HuH-7 (cell line): ENCODE measurements at places on chromosomes 16 and 17.

DNA sequence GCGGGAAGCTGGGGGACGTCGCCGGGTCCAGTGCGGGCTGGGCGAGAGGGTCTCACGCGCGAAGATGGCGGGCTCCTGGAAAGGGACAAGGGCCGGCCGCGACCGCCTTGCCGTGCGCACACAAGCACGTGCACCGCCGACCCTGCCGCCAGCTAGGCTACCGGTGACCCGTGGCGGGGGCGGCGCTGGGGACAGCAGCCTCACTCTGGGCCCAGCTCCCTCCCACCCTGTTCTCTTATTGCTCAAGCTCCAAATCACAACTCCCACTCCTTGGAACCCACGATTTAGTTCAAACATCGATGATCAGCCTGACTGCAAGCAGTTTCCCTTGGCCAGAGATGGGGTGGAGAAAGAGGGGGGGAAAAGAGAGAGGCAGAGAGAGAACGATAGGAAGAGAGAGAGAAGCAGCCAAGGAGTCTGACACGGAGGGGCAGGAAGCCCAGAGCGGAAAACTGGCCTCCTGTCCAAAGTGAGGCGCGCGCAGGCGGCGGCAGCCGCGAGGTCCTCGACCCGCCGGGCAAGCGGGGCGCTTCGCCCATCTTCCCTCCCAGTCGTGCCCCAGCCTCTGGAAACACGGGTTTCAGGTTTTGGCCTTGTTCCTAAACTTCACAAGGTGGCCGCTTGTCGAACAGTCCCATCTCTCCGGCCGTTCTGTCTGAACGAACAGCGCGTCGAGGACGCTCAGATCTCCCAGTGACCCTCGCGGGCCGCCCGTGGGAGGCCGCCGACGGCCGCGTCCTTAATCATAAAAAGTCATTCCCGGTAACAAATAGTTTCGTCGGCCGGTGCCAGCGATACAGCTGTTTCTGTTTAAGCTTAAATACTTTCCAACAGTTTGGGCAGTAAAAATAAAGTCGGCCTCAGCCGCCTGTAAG, 1.7 kb upstream of the CBX8 start:
- DNase-seq, result no peak

- no peak for DNase-seq
Measured at GRCh38 chr17:46968224-46968834, 10.7 kb downstream of the RPRML start.

- no peak for DNase-seq
Measured at GRCh38 chr17:82519971-82520903, 705 bp downstream of the FOXK2 start.

DNA sequence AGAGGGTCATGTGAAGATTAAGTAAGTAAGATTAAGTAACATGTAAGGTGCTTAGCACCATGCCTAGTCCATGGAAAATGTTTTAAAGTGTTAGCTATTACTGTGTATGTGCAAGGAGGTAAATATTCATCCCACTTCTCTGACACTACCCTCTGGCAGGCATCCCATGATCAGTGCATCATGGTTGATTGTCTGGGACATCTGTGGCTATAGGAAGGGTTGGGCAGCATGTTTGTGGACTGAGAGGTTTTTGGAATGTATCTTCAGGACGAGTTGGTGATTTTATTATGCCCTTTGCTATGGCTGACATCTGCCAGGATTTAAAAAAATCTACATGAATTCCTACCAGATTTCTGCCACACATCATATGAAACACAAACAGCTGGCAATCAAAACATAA, 6.5 kb upstream of the TAOK1 start:
- DNase-seq, result no peak

DNA sequence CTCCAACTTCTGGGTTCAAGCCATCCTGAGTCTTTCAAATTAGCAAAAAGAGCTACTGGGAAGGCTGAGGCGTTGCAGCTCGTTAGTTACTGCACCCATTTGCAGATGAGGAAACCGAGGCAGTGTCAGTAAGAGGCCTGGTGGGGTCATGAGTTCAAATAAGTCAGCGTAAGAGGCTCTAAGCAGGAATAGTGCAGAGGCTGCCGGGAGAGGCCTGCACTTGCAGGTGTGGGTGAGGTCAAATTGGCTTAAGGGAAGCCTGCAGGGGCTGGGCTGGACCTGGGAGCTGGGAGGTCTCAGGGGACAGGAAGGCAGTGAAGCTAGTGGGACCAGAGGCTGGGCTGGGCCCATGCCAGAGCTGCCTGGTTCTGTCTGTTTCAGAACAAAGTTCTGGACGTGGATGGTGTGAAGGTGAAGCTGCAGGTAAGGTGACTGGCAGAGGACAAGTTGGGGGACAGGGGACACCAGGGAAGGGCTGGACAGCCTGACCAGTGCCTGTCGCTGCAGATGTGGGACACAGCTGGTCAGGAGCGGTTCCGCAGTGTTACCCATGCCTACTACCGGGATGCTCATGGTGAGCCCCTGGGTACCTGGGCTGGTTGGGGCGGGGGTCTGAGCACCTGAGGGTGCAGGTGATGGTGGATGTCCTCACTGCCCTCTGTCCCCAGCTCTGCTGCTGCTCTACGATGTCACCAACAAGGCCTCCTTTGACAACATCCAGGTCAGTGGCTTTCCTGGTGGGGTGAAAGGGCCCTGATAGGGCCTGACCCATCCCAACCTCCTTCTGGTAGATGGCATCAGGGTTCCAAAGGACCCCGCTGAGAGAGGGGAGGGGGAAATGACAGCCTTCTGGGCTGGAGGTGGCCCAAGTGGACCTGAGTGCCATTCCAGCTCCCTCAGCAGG, 3.0 kb downstream of the RAB26 start:
- no peak for DNase-seq

DNA sequence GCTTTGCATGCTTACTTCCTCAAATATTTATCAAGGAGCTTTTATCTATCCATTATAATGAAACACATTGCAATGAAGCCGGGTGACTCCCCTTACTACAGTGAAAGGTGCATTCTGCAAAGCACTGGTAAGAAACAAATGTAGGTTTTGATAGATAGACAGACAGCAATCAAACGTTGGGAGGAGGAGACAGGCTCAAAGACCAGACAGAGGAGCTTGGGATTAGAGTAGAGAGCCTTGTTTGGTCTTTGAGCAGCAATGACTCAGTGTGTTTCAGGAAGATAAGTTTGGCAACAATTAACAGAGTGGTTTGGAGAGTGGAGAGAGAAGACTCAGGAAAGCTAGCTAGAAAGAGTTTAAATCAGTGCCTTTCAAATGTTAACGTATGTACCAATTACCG, 68.8 kb downstream of the ZNF18 start:
- no peak for DNase-seq

GRCh38 chr16:89167425-89167941, 4.1 kb upstream of the CDH15 start:
- peak; percentile 99 for DNase-seq

DNA sequence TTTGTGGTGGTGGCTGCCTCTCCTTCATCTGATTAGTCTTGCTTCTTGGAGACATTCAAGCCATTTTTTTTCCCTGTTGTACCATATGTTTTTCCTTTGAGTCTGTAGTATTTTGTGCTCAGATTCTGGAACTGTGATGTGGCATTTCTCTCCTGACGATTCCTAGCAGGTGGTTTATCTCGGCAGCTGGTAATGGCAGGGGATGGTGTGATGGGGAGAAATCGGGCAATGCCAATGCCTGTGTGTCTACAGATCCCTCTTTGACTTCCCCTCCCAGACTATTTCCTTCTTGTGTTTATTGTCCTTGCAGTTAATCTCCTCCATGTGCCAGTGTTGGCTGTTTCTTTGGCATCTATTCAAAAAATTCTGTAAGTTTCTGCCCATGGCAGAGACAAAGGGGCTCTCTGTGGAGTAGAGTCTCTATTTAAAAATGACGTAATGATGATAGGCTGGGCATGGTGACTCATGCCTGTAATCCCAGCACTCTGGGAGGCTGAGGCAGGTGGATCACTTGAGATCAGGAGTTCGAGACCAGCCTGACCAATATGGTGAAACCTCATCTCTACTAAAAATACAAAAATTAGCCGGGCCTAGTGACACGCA, 90.2 kb upstream of the ERCC4 start:
- DNase-seq, result no peak

DNA sequence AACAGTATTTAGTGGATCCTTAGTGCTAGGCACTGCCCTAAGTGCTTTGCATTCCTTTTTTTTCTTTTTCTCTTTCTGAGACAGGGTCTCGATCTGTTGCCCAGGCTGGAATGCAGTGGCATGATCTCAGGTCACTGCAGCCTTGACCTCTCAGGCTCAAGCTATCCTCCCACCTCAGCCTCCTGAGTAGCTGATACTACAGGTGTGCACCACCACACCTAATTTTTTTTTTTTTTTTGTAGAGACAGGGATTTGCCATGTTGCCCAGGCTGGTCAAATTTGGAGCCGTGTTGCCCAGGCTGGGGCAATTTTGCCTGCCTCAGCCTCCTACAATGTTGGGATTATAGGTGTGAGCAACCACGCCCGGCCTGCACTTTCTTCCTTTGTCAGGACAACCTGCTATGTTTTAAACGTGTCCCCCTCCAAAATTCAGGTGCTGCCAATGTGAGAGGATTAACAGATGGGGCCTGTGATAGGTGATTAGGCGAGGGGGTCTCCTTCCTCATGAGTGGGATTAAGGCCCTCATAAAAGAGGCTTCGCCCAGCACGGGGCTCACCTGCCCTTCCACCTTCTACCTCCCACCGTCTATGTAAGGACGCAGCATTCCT, 5.4 kb downstream of the NQO1 start:
- DNase-seq, result no peak

GRCh38 chr17:28811651-28812090, 30.9 kb downstream of the FAM222B start:
- no peak for DNase-seq

GRCh38 chr16:15749371-15749770, 99.3 kb downstream of the NDE1 start:
- no peak for DNase-seq

DNA sequence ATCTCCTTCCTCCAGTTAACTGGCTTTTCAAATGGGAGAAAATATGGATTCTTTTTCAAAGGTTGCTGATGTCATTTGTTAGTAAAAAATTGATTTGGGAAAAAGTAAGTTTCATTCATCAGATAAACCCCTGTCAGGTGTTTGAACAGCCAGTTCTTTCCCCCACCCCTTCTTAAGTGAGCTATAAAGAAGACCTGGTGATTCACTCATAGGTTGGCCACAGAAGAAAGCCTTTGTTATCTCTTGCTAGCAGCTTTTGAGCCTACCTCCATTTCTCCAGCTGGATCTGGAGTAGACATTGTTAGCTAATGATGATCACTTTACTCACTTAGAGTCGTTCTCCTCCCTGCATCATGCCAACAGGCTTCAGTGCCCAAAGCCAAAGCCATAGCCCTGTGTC, 63.0 kb downstream of the NLK start:
- DNase-seq, result no peak

- no peak for DNase-seq
Measured at GRCh38 chr16:12120217-12120981, 143.9 kb downstream of the SNX29 start.
